ENCODE measurements at places on chromosomes 2 and 18. TPM values are rescaled to one million over a fixed set of nuclear protein-coding genes. Genes with fewer than 3 reads are reported as not detected.

DNA sequence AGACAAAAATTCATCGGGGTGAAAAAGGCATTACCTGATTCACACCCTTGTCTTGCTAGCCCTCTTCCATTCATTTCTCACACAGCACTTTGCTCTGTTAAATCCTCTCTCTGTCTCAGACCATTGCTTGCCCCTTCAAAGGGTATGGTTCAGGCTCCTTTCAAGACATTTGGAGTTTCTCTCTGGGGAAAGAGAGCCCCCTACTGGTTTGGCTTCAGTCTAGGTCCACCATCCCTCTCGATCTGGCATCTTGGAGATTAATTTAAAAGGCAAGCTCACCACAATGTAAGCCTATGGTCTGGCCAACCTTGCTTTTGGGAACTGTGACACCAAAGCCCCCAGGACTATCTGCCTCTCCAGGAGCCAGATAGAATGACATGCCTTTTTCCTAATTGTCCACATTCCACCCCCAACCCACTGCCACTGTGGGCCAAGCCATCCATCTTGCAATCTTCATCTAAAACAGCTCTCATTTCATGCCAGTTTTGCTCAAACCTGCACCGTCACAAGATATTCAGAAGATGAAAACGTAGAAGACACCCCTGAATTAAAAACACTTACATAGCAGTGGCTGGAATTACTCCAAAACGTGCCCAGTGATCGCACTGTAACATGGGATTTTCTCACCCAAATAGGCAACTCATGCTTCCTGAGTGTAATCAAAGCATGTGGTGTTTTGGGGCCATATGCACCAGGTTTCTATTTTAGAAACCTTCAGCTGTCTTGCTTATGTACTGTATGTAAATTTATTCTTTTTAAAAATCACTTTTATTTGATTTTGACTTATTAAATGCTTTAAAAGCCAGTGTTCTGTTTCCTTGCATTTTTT is 93.9 kb downstream of the FARSB start:
- no peak overlapping the region for H3K4me3 ChIP-seq
- no peaks in the 10 kb centered on the region for H3K4me1 ChIP-seq
- H3K36me3 ChIP-seq: no peaks in the 10 kb centered on the region
- H3K27me3 ChIP-seq: no peaks in the 10 kb centered on the region

DNA sequence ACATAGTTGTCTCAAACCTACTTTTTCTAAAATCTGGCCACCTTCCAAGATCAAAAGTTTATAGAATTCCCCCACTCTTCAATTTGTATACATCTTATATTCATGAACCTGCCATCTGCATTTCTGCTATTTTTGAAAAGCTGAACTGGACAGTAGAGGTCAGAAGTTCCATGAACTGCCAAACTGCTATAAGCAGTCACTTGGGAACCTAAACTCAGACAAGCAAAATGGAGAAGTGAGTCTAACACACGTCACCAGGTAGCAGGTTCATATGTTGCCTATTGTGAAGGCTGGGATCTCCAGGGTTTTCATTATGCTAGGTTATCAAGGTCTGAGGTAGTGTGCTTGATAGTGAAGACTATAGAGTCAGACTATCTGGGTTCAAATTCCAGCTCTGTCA is 2.0 kb upstream of the MYO1B start:
- H3K27me3 ChIP-seq: no peaks in the 10 kb centered on the region
- no peak for DNase-seq
- no peak overlapping the region for H3K4me3 ChIP-seq
- H3K4me1 ChIP-seq: peaks cover 28% of the 10 kb centered on the region
- no peaks in the 10 kb centered on the region for H3K36me3 ChIP-seq

Gene SLC5A7
- not detected for total RNA-seq

Gene CPS1
- total RNA-seq: 37.5 TPM

- no peak for DNase-seq
- no peaks in the 10 kb centered on the region for H3K36me3 ChIP-seq
- H3K27ac ChIP-seq: no peak overlapping the region
- H3K27me3 ChIP-seq: no peaks in the 10 kb centered on the region
Observed at GRCh38 chr2:201965550-201965949, 68.1 kb upstream of the FZD7 start.

Gene DUSP2
- 24.5 TPM for total RNA-seq

Gene FOXD4L1
- 0.64 TPM for total RNA-seq
